ENCODE measurements at places on chromosomes 11 and 22.

DNA sequence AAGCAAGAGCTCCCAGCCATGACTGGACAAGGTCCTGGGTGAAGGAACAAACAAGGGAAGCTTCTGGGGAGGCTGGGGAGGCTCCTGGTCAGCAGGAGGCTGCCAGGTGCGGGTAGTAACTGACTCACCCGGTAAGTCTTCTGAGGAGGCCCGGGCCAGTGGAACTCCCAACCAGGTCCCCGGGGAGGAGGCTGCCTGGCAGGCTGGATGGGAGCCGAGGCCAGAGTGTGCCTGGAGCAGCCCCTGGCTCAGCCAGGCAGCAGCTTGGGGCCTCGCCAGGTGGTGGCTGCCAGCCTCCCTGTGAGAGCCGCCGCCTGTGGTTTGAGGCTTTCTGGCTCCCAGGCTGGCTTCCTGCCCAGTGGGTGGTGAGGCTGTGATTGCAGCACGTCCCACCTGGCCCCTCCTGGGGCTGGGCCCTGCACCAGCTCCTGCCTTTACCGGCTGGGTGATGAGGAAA lies 46.2 kb downstream of the IGF2 start:
- H3K4me3 ChIP-seq: no peak overlapping the region
- peak; percentile 61 for DNase-seq
- H3K4me1 ChIP-seq: no peaks in the 10 kb centered on the region
- H3K27me3 ChIP-seq: no peaks in the 10 kb centered on the region

GRCh38 chr11:15923183-15923582 lies 433.2 kb downstream of the SOX6 start:
- peaks cover 3% of the 10 kb centered on the region for H3K4me1 ChIP-seq
- DNase-seq: no peak
- no peak overlapping the region for H3K27ac ChIP-seq
- H3K4me3 ChIP-seq: no peak overlapping the region
- no peaks in the 10 kb centered on the region for H3K36me3 ChIP-seq

DNA sequence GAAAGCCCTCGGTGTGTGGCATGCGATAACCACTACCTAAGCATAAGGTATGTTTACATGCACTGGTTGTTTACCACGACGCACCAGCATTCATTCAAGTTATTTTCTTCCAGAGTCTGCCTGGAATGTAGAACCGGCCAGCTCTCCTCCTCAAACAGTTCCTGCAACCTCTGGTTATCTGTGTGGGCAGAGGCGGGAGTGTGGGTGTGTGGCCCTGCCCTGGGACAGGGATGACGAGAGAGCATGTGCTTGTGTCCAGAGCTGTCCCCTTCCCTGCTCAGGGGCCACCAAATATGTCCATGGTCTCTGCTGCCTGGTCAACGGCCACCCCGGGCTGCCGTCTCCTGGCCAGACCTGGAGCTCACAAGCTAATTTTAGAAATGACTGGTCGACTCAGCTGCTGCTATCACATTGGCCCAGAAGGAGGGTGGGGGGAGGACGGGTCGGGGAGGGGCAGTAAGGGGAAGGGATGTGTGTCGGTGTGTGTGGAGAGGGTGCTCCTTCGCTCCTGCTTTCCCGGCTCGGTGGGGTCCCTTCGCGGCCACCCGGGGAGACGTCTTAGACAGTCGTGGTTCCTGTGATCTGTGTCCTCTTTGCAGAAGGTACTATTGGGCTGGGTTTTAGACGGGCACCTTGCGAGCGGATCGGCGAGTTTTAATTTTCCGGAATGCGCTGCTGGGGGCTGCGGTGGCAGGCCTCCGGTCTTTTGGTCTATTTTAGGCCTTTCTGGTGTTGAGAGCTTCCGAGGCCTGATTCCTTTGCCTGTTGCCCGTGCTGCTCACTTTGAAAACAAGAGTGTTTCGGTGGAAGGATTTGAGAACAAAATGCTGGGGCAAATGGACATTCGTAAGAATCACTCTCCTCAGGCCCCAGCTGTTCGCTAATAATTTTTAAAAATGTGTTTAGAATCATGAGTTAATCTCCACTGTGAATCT lies at the start of gene MYO18B:
TSS of gene MYO18B (plus strand) at position 497 of the 935 bp plus-strand sequence. CDS start 18,905 bp downstream, outside the sequence.
- H3K36me3 ChIP-seq: no peaks in the 10 kb centered on the region
- H3K27me3 ChIP-seq: no peaks in the 10 kb centered on the region
- peak within 1 kb of the TSS; percentile 59 for H3K4me3 ChIP-seq
- H3K27ac ChIP-seq: peak within 1 kb of the TSS; percentile 100
- H3K4me1 ChIP-seq: peaks cover 20% of the 10 kb centered on the region
- DNase-seq: peak; percentile 24

GRCh38 chr11:2143799-2144543 lies 4.8 kb upstream of the IGF2 start:
- no peaks in the 10 kb centered on the region for H3K36me3 ChIP-seq
- H3K27me3 ChIP-seq: peaks cover 98% of the 10 kb centered on the region
- peak overlapping the region; percentile 22 for H3K4me3 ChIP-seq
- DNase-seq: peak; percentile 44
- no peak overlapping the region for H3K27ac ChIP-seq
- no peaks in the 10 kb centered on the region for H3K4me1 ChIP-seq

- no peaks in the 10 kb centered on the region for H3K27me3 ChIP-seq
- H3K4me1 ChIP-seq: no peaks in the 10 kb centered on the region
- H3K36me3 ChIP-seq: no peaks in the 10 kb centered on the region
- DNase-seq: no peak
- no peak overlapping the region for H3K27ac ChIP-seq
- no peak overlapping the region for H3K4me3 ChIP-seq
Measured at GRCh38 chr11:46309814-46310259, 32.4 kb downstream of the CREB3L1 start.

GRCh38 chr11:57255618-57256017 lies 18.6 kb upstream of the APLNR start:
- H3K27ac ChIP-seq: no peak overlapping the region
- no peak overlapping the region for H3K4me3 ChIP-seq

GRCh38 chr11:65873318-65874156 lies 937 bp upstream of the EFEMP2 start:
- peak overlapping the region; percentile 97 for H3K27ac ChIP-seq
- H3K27me3 ChIP-seq: no peaks in the 10 kb centered on the region
- H3K4me1 ChIP-seq: no peaks in the 10 kb centered on the region
- H3K4me3 ChIP-seq: peak overlapping the region; percentile 95

DNA sequence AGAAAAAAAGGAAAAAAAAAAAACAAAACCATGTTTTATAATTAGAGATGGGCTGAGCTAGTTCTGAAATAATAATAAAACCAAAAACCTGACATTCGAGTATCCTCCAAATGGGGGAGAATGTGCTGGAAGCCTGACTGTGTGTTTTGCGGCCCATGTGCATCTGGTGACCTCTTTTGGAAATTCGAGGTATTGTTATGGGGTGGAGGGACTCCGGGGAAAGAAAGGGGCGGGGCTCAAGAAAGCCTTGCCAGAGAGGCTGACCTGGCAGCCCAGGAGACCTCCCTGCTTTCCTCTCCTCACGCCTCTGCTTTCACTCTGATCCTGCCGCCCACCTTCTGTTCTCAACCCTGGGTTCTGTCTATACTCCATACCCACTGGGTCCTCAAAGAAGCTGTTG lies 72.9 kb downstream of the CTTN start:
- peaks cover 6% of the 10 kb centered on the region for H3K4me1 ChIP-seq
- DNase-seq: peak; percentile 50
- no peak overlapping the region for H3K4me3 ChIP-seq
- no peaks in the 10 kb centered on the region for H3K27me3 ChIP-seq

DNA sequence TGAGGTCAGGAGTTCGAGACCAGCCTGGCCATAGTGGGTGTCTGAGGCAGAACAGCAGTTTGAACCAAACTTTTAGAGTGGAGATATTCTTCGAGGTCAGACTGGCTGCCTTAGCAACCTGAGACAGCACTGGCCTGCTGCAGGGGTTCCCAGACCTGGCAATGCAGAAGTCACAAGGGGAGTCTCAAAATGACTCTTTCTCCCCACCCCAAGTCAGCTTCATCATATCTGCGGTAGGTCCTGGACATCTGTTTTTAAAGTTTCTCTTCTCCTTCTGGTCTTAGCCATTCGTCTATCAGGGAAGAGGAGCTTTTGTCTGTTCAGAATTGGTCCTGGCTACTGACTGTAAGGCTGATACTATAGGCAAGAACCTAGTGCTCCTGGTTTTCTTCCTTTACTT lies 14.5 kb upstream of the CLMP start:
- H3K36me3 ChIP-seq: no peaks in the 10 kb centered on the region
- H3K27ac ChIP-seq: no peak overlapping the region
- no peak for DNase-seq
- H3K4me3 ChIP-seq: no peak overlapping the region
- no peaks in the 10 kb centered on the region for H3K4me1 ChIP-seq
- no peaks in the 10 kb centered on the region for H3K27me3 ChIP-seq

- no peak overlapping the region for H3K4me3 ChIP-seq
- DNase-seq: peak; percentile 67
- H3K27ac ChIP-seq: peak overlapping the region; percentile 89
- peaks cover 4% of the 10 kb centered on the region for H3K36me3 ChIP-seq
Measured at GRCh38 chr22:20867179-20868024, 8.6 kb downstream of the SNAP29 start.

GRCh38 chr11:79243422-79244210 lies 197.2 kb downstream of the TENM4 start:
- H3K4me3 ChIP-seq: no peak overlapping the region
- H3K36me3 ChIP-seq: no peaks in the 10 kb centered on the region
- DNase-seq: no peak
- H3K4me1 ChIP-seq: peaks cover 3% of the 10 kb centered on the region
- H3K27me3 ChIP-seq: no peaks in the 10 kb centered on the region

DNA sequence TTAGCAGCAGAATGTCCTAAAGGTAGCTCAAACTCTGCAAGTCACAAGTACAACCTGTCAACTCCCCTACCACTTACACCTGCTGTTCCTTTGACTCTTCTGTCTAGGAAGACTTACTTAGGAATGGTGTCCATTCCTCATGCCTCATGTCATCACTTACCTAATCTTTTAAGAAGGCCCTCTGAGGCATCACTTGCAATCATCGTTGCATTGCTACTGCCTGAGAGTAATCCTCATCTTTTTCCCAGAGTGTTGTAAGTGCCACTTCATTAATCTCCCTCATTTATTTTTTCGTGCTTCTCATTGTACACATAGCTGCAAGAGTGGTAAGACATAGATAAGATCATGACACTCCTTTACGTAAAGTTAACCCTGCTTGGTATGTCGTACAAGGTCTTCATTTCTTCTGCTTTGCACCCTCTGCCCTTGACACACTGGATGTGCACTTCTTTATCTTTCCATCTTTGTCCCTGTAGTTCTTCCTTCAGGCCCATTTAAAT lies 54.6 kb downstream of the SFI1 start:
- no peak for DNase-seq
- H3K27me3 ChIP-seq: no peaks in the 10 kb centered on the region
- H3K4me3 ChIP-seq: no peak overlapping the region
- H3K36me3 ChIP-seq: no peaks in the 10 kb centered on the region
- no peak overlapping the region for H3K27ac ChIP-seq

DNA sequence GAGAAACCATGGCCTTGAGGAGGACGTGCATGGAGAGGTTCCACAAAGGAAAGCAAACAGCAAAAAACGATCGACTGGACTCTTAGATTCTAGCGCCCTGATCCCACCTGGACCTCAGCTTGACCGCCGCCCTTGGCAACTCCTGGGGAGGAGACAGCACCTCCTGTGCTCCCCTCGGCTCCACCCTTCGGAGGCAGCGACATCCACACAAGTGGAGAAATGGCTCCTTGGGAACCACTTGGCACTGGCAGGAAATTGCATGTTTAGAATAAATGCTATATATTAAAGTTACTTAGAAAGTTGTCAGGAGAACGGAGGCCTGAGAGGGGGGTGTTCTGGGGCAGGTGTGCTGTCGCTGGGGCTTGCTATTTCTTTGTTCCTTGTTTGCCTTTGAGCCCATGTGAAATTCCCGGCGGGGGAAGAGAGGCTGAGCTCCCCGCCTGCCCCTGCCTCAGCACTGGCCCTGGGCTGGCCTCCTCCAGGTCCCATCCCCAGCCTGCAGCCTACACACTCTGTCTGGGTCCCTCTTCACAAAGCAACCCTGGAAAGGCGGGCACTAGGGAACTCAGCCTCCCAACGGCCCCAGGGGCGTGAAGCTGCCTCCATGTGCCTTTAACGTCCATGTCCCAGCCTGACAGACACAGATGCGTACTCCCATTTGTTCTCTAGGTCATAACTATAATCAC lies 395.3 kb downstream of the BRD1 start:
- H3K27me3 ChIP-seq: no peaks in the 10 kb centered on the region
- H3K36me3 ChIP-seq: no peaks in the 10 kb centered on the region
- H3K27ac ChIP-seq: no peak overlapping the region
- H3K4me3 ChIP-seq: no peak overlapping the region
- no peaks in the 10 kb centered on the region for H3K4me1 ChIP-seq

DNA sequence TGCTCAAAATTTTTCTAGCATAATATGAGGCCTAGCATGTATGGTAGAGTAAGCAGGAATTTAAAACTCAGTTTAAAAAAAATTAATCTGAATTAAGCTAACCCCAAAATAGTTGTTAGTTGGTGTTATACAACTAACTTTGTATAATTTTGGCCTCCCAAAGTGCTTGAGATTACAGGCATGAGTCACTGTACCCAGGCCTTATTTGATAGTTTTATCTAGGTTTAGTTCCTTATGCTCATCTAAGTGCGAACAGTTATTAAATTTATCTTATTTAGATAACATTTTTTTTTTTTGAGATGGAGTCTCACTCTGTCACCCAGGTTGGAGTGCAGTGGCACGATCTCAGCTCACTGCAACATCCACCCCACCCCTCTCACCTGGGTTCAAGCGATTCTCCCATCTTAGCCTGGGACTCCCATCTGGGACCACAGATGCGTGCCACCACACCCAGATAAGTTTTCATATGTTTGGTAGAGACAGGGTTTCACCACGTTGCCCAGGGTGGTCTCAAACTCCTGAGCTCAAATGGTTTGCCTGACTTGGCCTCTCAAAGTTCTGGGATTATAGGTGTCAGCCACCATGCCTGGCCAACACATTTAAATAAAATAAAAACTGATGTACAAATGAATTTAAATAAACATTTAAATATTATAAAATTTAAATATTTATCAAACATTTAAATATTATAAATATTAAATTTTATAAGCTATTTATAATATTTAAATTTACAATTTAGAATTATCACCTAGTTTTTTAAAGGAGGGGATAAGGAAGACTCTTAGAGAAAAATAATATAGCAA lies 7.5 kb downstream of the IL18 start:
- no peaks in the 10 kb centered on the region for H3K4me1 ChIP-seq
- no peaks in the 10 kb centered on the region for H3K27me3 ChIP-seq
- peak; percentile 32 for DNase-seq
- no peaks in the 10 kb centered on the region for H3K36me3 ChIP-seq

DNA sequence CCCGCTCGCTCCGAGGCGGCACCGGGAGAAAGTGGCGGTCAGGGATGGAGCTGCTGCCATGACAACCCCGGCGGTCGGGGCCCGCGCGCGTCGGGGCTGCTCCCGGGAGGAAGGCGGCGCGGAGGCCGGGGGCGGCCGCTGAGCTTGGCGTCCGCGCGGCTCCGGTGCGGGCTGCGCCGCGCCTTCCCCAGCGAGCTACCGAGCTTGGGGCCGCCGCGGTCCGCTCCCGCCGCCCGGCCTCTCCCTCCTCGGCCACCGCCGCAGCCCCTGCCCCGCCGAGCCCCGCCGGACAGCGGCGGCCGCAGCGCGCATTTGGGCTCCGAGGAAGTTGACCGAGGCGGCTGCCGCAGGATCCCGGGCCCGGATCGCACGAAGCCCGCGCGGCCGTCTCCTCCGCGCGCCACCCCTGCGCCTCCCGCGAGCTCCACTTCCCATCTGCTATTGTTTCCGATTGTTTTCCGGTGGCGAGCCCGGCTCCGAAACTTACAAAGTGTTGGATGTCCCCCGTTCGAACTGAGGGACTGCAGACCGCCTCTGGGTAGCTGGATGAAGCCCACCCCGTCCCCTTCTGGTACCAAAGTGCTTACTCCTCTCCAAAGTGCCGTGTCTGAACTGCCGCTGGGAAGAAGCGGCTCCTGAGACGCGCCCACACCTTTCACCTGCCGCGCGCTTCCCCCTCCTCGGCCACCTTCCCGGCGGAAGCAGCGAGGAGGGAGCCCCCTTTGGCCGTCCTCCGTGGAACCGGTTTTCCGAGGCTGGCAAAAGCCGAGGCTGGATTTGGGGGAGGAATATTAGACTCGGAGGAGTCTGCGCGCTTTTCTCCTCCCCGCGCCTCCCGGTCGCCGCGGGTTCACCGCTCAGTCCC lies 540.3 kb downstream of the NTM start:
- no peak overlapping the region for H3K27ac ChIP-seq
- peak; percentile 56 for DNase-seq
